Stimulated activated CD8-positive, alpha-beta memory T cell treated with anti-CD3 and anti-CD28 coated beads, Interleukin-7, amount 100 ng/mL, for 1 hour (primary cell): ENCODE measurements at places on chromosomes 7 and 10.

DNA sequence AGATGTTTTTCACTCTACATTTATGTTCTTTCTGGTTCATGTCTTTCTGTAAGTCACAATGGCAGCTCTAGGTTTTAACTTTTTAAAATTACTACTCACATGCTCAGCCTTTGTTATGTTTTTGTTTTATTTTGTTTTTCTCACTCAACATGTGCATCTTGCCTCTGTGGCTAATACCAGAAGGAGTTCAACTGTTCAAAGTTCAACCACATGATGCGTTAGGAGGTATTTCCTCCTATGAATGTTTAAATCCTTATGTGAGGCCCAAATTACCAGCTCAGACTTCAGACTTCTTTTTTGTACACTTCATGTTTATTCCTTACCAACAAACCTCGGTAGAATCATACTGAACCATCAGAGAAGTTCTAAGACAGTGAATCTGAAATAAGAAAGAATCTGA, 151.6 kb downstream of the MALRD1 start:
- DNase-seq: no peak

- DNase-seq: no peak
Observed at GRCh38 chr10:103188853-103189252, 4.2 kb downstream of the NT5C2 start.

- no peak for DNase-seq
Observed at GRCh38 chr10:129035052-129035827, 431.8 kb upstream of the MGMT start.

DNA sequence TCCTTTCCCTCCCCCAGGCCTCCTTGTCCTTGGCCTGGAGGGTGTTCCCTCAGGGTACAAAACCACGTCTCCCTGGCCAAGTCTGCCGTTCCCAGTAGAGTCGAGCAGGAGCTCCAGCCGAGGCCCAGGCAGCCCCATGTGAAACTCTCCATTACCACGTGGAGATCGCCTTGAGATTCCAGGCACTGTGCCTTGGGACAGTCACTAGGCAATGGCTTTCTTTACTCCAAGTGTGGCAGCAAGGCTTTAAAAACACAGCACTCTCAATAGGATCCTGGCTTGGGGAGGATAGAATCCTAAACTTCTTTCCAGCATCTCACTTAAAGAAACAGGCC, 57.5 kb downstream of the PLXNA4 start:
- DNase-seq: no peak

DNA sequence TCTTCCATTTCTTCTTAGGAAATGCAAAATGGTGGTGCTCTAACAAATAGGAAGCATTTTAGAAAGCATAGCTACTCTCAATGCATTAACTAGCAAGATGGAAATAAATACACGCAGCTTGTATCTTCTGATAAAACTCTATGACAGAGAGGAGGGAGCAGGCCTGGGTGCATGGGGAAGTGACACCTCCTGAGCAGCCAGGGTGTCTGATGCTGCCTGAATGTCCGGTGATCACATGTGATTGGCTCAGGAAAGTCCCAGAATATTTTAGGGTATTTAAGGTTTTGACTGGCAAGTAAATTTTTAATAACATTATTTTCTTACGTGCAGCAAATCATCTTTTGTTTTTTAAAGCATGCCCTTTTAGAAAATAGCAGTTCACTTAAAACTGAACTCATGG, 261.0 kb upstream of the KLF6 start:
- DNase-seq: no peak

- no peak for DNase-seq
Observed at GRCh38 chr7:66751945-66752344, 11.4 kb downstream of the RABGEF1 start.

GRCh38 chr10:121540732-121541395, 57.4 kb downstream of the FGFR2 start:
- DNase-seq: no peak

DNA sequence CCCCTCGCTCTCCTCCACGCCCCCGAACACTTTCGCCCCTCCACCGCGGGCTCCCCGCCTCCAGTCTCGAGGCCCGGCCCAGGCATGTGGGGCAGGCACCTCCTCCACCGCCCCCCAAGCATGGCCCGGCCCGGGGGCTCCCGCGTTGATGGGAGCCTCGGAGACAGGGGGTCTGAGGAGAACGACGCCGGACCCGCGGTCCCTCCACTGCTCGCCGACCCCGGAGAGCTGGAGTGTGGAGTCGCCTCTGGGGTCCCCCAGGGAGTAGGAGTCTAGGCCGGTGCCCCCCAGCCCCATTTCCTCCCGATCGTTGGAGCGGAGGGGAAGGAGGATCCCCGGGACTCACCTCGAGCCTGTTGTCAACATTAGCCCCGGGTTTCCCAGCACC, 206 bp downstream of the UPF2 start:
- DNase-seq: peak; percentile 32

- no peak for DNase-seq
Observed at GRCh38 chr7:105210721-105211205, 178.0 kb downstream of the SRPK2 start.
